ENCODE measurements at places on chromosomes 11 and 22.
A peak's percentile ranks its signal among the peaks of the same experiment; 100 is the strongest.

DNA sequence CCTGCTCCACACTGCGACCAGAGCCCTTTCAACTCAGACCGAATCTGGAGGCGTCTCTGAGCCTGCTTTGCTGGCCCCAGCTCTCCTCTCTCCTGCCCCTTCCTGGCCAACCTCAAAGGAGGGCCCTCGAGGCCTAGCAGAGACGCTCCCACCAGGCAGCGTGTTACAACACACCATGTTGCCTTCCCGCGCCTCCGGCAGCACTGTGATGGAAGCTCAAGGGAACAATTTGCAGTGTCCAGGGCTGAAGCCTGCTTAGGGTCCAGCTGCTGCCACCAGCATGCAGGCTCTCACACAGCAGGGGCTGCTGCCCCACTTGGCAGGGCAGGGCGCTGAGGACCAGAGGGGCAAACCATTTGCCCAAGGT, 18.4 kb downstream of the LINC01488 start:
- no peak for DNase-seq

DNA sequence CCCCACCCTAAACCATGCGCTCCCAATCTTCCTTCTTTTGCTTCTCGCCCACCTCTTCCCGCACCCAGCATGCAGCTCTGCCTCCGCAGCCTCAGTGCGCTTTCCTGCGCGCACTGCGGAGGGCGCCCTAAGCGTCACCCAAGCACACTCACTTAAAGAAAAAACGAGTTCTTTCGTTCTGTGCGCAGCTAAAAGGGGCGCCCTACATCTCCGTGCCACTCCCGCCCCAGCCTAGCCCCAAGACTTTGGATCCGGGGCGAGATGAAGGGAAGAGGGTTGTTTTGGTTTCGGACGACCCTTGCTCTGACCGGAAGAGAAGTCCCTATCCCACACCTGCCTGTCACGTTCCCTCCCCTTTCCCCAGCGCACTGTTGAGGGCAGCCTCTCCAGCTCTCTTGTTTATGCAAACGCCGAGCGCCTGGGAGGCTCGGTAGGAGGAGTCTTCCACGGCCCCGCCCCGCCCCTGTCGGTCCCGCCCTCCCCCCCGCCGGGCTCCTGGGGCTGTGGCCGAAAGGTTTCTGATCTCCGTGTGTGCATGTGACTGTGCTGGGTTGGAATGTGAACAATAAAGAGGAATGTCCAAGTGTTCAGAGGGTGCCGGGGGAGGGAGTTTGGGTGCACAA, 5.3 kb downstream of the VSIG2 start:
- peak; percentile 61 for DNase-seq

DNA sequence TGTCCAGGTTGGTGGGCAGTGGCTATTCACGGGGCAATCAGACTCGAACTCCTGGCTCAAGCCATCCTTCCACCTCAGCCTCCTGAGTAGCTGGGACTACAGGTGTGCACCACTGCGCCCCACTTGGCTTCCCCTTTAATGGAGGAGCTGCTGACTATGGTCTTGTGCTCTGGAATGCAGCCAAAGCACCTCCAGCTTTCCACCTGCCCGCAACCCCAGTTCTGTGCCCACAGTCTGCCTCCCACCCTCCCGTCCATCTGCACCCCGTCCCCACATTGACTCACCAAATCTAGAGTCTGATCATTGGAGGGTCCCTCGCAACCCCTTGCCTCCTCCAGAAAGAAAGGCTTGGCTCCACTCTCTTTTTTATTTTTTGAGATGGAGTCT, 41.0 kb downstream of the KCNJ4 start:
- no peak for DNase-seq

- DNase-seq = no peak
These were observed 23.0 kb upstream of the BLID start for GRCh38 chr11:122138744-122139594.

GRCh38 chr11:119780222-119780953, 51.4 kb upstream of the NECTIN1 start:
- DNase-seq = no peak

DNA sequence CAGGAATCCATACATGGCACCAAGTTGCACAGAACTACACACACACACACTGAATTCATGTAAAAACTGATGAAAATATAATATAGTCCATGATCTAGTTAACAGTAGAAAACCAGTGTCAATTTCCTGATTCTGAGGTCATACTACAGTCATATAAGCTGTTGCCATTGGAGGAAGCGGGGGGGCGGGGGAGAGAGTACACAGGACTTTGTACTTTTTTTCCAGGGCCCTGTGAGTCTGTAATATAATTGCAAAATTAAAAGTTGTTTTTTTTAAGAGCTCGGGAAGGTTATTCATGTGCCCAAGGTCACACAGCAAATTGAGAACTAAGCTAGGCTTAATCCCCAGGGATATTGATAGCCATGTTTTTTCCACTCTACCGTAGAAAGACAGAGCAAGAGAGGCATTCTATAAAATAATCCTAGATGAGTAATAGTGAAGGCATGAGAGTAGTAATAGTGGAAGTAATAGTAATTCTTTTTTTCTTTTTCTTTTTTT, 312.3 kb downstream of the MN1 start:
- DNase-seq = no peak

Measured in stimulated activated CD8-positive, alpha-beta memory T cell treated with anti-CD3 and anti-CD28 coated beads, Interleukin-15, amount 100 ng/mL, for 1 hour (primary cell).